Kidney tubule cell (primary cell): ENCODE measurements at places on chromosomes 2 and 18.

- peak; percentile 91 for DNase-seq
Measured at GRCh38 chr2:67503066-67503795, 106.1 kb downstream of the ETAA1 start.

DNA sequence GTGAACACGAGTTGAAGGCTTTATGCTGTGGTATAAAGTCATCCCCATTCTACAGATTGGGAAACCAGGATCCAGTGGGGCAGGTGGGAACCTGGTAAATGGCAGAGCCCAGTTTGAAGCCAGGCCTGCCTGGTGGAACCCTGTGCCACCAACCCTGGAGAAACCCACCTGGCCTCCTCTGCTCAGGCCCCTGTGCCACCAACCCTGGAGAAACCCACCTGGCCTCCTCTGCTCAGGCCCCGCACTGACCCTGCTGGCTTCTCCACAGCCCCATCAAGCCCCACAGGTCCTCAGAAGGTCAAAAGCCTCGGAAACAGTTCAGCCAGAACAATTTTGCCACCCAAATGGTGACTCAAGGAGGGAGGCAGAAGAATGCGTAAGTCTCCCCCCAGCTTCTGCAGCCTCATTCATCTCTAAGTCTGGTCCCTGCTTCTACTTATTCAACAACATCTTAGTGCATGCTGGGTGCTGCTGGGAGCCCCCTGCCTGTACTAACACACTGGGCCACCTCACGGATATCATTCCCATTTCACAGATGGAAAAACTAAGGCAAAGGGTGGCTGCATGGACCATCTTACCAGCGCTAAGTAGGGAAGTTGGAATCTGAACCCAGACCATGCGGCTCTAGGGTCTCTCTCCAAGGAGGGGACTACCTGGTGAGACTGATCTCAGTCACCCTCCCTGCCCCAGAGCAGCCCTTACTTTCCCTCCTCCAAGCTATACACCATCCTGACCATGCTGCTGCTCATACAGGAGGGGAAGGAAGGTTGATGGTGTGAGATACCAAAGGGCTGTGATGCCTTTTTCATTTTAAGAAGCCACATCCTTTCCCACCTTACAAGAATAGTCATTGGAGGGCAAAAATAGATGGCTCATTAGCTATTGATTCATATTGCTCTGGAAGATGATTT is 93.7 kb upstream of the ID2 start:
- no peak for DNase-seq

DNA sequence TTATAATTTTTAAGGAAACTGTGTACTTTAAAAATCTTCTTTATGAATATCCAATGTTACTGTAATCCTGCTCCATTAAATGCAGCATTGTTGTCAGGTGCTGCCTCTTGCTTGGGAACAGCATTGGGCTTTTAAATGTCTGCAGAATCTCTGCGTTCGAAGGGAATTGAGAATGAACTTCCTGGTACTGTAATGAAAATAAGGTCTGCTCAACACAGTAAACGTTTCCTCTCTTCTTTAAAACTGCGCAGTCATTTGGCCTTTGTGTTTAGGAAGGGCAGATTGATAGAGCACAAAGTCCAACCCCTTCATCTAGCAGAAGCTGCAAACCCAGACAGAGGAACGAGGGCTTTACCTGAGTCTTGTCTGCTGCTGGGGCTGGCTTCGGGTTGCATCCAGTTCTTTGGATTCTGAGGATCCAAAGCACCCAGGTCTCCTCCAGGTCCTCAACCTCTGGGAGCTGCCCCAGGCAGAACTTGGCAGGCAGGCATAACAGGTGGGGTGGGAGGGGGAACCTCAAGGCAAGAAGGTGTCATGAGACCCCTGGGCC is 104.5 kb downstream of the UGGT1 start:
- no peak for DNase-seq

- DNase-seq: no peak
Measured at GRCh38 chr2:9738535-9739496, 104.5 kb upstream of the TAF1B start.

DNA sequence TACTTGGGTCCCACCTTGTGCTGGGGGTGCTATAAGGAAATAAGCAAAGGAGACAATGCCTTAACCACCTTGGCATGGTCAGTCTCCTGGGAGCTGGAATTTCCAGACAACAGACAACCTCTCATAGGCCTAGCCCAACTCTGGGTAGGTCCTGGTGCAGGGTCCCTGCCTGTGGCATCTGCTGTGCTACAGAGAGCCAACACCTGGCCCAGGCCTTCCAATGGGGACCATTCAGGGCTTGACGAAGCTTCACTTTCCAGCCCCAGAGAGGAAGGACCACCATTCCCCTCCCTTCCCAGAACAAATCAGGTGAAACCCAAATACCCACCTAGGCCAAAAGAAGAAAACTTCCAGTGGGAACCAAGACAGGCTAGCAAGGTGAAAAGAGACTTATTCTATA is 82.8 kb downstream of the SMAD7 start:
- DNase-seq: no peak

- no peak for DNase-seq
Measured at GRCh38 chr2:202054679-202055078, 18.4 kb upstream of the KIAA2012 start.

- peak; percentile 75 for DNase-seq
Measured at GRCh38 chr2:237474931-237475703, 11.9 kb upstream of the MLPH start.

- DNase-seq: no peak
Measured at GRCh38 chr2:86789687-86790133, 1.0 kb downstream of the CD8A start.

- DNase-seq: no peak
Measured at GRCh38 chr2:197888321-197888720, 83.9 kb downstream of the PLCL1 start.

DNA sequence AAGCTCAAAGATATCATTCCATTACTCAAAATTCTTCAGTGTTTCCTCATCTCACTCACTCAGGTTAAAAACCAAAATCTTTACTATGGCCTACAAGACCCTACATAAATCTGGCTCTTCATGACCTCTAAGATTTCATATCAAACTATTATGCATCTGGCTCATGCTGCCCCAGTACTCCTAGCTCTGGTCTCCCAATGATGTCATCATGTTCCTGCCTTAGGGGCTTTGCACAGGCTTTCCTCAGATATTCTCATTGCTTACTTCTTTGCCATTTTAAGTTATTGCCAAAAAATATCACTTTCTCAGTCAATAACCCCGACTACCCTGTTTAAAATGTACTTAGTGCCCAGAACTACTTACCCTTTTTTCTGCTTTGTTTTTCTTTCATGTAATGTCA is 33.0 kb upstream of the SPOPL start:
- no peak for DNase-seq

GRCh38 chr2:158743879-158744278 is 51.2 kb upstream of the DAPL1 start:
- DNase-seq: no peak

GRCh38 chr2:200862532-200863000 is 1.9 kb downstream of the CLK1 start:
- DNase-seq: peak; percentile 73

GRCh38 chr2:228949831-228950230 is 321.3 kb downstream of the PID1 start:
- DNase-seq: no peak

DNA sequence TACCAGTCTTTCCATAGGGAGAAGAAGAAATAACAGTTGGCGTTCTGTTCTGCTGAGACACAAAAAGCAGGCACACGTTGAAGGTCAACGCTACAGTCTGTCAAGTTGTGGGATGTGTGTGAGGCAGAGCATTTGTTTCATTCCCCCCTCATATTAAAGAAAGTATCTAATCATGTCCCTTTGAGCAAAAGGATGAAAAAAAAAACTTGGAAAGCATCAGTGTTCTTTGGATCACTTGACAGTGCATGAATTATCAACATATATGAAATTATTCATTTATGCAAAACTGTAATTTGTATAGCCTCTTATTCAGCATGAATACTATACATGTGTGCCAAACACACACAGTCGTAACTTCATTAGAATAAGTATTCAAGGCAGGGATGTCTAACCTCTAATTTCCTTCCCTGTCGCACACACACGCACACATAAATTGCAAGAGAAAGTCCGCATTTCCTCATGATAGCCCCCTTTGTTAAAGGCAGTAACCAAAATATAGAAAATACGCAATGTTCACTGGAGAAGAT is 228.6 kb downstream of the RND3 start:
- no peak for DNase-seq

GRCh38 chr2:29522951-29523669 is 398.3 kb downstream of the ALK start:
- peak; percentile 48 for DNase-seq

DNA sequence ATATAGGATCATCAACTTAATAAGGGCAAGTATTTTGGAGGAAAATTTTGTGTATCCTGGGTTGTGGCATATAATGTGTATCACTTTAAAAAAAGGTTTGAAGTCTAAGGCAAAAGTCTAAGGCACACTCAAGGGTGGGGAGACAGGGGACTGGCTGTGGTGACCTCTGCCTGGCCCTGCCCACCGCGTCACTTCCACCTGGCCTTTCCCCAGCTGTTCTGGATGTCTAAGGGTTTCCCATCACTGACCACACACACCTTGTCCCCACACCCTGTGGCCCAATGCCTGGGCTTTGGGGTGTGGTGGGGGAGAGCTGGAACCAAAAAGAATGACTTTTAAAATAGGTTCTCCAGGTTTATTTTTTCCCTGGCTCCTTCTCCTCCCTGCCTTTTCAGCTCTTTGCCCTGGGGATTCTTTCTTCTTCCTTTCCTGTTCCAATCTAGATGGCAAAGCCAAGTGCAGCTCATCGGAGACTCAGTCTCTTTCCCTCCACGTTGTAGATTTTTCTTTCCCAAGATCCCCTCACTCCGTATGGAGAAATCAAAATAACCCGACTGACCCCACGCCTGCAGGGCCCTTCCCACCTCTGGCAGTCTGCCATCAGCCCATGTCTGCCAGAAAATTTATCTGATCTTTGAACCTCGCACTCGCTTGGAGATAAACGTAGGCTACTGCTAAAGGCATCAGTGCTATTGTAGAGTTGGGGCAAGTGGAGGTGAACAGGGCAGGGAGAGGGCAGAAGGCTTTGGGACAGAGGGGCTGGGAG is 257.2 kb downstream of the DYSF start:
- DNase-seq: no peak
